ENCODE measurements at places on chromosomes 1 and 21. TPM values are rescaled to one million over a fixed set of nuclear protein-coding genes. Genes with fewer than 3 reads are reported as not detected.
A peak's percentile ranks its signal among the peaks of the same experiment; 100 is the strongest.

- peak; percentile 71 for DNase-seq
Observed at GRCh38 chr1:65174585-65174984, 26.6 kb downstream of the AK4 start.

- DNase-seq = no peak
Observed at GRCh38 chr1:14704846-14705245, 106.4 kb downstream of the KAZN start.

DNA sequence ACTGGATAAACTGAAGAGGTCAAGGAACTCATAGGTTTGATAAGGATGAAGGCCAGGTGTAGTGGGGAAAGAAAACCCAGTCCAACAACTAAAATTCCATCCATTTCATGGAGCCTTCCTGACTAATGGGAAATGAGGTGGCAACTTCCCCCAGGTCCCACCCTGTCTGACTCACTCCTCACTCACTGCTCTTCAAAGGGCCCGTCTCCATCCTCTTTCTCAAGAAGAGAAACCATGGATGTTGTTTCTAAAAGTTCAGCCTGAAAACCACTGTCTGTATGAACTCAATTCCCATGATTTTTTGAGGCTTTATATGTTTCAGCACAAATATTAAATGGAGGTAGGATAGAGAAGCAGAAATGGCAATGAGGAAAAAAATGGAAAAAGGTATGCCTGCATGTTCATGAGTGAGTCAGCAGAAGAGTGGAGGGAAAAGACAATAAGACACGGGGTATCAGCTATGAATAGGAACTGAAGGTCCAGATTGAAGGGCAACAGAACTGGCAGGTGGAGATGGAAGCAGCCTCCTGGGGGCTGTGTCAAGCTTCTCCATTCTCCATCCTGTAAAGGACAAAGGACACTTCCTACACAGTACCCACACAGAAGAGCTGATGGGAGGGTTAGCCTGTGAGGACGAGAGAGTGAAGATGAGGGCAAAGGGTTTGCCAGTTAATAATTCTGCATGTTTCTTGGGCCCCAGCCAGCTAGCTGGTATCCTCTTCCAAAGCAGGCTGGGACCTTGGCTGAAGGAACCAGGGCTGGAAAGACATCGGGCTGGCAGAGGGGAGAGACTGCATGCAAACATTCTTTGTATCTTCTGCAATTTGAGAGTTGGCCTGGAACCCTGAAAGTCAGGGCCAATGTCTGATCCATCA, 5.5 kb upstream of the ELOVL1 start:
- DNase-seq = no peak

The CYP4B1 gene
- total RNA-seq = 7.4 TPM

Measured in skin of body (tissue), 3 donors.